NCI-H446 (cell line): ENCODE measurements at places on chromosomes 6 and 20.

DNA sequence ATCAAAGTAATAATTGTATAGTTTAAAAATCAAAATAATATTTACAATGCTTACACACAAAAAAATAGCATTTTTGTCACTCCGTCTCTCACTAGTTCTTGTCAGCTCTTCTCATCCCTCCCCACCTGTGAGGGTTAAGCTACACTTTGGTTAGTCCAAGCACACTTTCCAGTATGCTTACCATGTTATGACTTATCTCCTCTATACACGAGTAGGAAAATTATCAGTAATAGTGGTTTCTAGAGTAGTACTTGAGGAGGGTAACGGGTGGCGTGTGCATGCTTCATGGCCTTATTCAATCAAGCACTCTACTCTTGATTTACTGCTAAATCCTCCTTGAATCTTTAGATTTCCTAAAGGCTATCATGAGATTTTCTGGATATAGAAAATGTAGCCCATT lies 443.7 kb downstream of the UTRN start:
- DNase-seq, result no peak

- DNase-seq, result peak; percentile 94
These were observed at the start of gene COX7A2 for GRCh38 chr6:75243333-75244062. COX7A2 (minus strand) TSS chr6:75243801; CDS start chr6:75243734, 67 bp downstream.

DNA sequence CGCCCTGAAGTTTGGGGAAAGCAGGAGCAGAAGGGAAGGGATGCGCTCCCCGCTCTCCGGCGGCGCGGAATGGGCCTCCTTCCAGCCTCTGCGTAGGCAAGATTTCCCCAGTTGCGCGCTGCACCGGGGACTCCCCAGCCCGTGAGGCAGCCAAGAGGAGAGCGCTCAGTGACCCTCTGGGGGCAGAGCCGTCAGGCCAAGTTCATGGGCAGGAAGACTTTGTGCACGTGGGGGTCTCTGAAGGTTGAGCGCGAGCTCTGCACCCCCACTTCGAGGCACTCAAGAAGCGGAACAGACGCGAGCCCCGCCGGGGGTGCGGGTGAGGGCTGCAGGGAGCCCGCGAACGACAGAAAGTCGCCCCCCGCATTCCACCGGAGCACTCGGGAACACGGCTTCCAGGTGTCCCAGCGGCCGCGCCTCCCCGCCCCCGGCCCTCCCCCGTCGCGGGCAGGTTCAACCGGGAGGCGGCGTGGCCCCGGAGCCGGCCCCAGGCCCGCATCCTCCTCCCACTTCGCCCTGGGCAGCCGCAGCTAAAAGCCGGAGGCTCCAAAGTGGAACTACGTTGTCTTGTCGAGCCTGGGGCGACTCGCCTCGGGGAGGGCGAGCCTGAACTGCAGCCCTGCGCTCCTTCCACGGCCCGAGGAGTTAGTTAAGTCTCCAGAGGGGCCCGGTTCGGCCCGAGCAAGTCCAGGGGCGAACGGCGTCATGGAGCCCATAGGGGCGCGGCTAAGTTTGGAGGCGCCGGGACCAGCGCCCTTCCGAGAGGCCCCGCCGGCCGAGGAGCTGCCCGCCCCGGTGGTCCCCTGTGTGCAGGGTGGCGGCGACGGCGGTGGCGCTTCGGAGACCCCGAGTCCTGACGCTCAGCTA lies at the start of gene PPP1R3G:
Gene PPP1R3G (plus strand): TSS at position 561 of the 867 bp plus-strand sequence. CDS start 145 bp downstream, at position 706.
- no peak for DNase-seq

DNA sequence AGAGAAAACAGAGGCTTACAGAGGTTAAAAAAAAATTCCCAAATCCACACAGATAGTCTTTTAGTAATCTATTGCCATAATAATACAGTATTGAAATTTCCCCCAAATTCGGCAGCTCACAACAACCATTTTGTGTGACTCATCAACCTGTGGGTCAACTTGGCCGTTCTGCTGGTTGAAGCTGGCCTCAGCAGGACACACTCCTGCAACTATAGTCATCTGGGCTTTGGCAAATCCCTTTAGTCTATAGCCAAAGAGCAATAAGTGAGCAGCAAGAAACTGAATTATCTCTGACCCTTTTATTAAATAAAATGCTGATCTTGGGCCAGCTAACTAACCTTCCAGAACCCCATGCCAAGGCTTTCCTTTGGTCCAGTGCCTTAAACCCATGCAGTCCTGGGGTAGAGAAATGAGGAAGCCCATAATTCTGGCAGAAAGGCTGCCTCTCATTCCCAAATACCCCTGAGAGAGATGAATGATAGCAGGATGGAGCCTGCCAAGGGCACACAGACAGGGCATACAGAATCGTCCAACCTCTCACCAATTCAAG lies 17.2 kb upstream of the SNAP25 start:
- peak; percentile 36 for DNase-seq

DNA sequence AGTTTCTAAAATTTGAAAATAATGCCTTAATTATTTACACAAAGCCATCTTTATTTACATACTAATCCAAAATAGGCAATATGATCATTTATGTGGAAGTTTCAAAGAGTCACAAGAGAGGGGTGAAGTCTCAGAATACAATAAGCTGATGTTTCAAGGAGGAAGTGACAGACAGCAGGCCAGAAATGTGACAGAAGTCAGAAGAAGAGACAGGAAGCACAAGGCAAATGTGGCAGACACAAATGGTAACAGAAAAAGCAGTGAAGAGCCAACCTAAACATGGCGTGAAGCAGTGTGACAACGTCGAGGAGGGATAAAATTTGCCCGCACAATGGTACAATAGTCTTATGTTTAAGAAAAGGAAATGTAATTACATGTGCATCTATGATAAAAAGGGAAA lies 59.8 kb downstream of the SHPRH start:
- DNase-seq, result no peak

DNA sequence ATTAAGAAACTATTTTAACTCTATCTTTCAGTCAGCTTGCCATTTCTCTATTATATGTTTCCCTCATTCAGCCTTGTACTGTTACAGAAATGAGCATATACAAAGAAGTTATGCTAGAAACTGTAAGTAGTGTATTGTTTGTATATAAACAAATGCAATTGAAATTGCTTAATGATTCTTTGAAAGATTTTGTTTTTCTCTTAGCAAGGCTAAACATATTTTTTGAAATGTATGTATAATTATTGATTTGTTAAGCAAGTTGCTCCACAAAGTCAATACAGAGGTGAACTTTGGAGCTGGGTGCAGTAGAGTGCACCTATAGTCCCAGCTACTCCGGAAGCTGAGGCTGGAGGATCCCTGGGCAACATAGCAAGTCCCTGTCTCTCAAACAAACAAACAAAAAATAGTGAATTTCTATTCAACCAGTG lies 253.6 kb downstream of the RNGTT start:
- DNase-seq, result no peak

DNA sequence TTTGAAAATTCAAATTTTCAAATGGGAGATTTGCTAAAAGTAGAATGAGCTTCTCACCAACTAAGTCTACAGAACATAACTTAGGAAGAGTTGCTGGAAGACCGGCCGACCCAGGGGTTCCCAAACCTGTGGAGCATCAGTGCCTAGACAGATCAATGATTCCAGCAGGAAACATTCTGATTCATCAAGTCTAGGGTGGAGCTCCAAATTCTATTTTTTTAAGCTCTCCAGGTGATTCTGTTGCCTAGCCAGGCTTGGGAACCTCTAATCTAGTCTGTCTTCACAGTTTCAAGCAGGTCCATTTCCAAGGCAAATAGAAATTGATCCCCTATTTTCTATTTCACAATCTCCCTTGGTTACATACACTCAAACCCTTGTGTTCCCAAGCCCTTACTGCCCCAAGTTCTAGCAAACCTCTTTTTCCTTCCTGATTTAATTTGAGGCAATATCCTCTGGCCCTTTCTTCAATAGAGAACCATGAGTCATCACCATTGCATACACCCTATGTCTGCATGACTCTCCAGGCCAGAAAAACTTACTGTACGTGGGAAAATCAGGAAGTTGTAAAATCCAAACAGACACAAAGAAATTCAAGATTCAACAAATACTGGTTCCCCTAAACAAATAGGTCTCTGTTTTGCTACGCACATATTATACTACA lies 8.9 kb downstream of the ATXN1 start:
- no peak for DNase-seq
